Suppressor macrophage treated with lipopolysaccharide for 1 hour (primary cell): ENCODE measurements at places on chromosomes 7 and 10.

GRCh38 chr7:68875857-68876256 is 722.4 kb upstream of the AUTS2 start:
- no peak for DNase-seq

- no peak for DNase-seq
Observed at GRCh38 chr7:101743995-101744360, 73.4 kb upstream of the CUX1 start.

DNA sequence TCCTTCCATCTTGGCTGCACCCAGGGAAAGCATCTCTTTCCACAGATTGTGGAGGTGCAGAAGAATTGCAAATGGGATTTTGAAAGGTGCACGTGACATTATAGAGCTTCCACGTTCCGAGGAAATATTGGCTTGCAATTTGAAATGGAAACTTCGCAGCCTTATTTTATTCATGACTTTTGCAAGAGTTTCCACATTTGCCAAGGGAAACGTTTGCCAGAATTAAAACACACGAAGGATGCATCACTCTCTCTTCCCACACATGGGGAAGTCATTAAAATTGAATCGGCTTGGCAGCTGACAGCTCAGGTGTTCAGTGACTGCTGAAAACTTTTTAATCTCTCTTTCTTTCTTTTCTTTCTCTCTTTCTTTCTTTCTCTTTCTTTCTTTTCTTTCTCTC is 475.4 kb upstream of the IGFBP3 start:
- DNase-seq: no peak

- no peak for DNase-seq
Observed at GRCh38 chr10:30189238-30189580, 129.8 kb upstream of the JCAD start.
